ENCODE measurements at places on chromosomes 1 and 21.
A peak's percentile ranks its signal among the peaks of the same experiment; 100 is the strongest.

DNA sequence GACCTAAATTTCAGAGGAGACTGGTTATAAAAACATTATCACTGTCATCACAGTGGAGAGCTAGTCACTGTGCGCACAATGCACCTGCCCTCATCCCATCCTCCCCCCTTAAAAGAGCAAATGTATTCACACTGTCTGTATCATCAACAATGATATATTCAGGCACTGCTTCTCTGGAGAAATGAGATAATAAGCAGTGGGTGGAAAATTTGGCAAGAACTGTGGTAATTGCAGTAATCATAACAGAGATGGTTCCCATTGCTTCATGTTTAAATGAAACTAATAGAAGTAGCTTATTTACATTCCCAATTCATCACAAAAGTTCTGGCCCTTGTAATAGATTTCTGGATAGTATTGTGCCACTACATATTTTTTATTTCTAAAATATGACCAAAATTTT, 867.4 kb upstream of the ADGRL2 start:
- DNase-seq = no peak

DNA sequence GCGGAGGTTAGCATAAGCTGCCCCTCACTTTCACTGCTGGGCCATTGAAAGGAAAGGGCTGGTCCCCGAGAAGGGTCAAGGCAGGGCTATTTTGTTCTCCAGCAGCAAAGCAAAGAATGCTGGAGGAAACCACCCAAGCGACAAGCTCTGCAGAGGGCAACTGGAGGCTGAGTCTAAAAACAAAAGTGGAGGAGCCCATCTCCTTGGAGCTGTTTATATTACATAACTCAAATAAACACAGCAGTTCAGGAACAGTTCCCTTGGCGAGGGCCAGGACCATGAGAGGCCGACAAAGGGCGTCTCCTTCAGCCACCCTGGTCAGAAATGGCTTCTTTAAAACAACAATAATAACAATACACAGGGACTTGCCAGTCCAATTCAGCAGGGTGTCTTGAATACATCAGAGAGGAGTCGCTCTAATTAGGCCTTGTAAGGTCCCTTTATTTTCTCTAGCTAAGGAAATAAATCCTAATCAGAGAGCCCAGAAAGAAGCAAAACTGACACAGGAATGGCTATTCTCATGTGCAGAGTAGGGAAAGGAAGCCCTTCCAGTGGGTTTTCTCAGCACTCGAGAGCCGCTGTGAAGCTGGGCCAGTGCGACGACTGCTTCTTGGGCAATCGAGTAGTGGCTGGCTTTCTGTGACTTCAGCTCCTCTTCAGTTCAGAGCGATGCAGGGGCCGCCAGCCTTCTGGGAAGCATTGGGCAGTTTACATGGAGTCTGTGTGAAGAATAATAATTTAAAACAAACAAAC, 57.0 kb upstream of the TARBP1 start:
- DNase-seq = no peak

GRCh38 chr1:220748089-220748934, at the start of gene MTARC2:
TSS of gene MTARC2 (plus strand) at chr1:220748322. CDS start at chr1:220748532, 210 bp downstream.
- DNase-seq = peak; percentile 23

DNA sequence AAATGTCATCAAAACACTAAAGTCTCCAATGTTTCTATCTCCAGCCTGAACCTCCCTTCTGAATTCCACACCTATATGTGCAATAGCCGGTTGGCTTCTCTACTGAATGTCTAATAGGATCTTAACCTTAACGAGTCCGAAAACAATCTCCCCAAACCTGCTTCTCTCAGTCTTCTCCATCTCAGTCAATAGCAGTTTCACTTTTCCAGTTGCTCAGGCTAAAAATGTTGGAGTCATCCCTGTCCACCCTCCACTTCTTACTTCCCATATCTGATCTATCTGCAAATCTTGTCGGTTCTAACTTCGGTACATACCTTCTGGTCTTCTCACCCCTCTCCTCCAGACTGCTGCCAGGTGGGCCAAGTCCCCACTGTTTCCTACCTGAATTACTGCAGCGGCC, 25.5 kb upstream of the CITED4 start:
- DNase-seq = no peak

- no peak for DNase-seq
Measured at GRCh38 chr1:31064111-31064717, 1.3 kb downstream of the PUM1 start.

DNA sequence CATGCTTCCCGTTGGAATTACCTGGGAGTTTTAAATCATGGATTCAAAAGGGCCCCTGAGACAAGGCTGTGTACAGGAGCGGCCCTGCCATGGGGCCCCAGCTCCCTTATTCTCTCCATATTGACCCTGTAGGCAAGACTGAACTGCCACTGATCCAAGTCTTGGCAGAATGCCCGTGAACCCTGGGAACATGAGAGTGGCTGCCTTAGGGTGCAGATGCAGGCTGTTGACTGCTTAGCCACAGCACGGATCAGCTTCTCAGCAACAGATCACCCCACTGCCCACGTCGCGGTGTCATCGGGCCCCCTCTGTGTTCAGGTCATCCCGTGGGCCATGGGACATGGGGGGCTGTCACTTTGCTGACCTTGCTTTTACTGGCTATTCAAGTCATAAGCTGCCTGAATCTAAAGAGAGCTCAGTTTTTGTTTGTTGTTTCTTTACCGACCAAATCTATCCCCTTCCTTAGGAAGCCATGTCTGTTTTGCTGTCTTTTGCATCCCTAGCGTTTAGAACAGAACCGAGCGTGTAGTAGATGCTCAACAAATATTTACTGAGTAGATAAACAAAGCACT, 83.4 kb downstream of the MATN1 start:
- no peak for DNase-seq

DNA sequence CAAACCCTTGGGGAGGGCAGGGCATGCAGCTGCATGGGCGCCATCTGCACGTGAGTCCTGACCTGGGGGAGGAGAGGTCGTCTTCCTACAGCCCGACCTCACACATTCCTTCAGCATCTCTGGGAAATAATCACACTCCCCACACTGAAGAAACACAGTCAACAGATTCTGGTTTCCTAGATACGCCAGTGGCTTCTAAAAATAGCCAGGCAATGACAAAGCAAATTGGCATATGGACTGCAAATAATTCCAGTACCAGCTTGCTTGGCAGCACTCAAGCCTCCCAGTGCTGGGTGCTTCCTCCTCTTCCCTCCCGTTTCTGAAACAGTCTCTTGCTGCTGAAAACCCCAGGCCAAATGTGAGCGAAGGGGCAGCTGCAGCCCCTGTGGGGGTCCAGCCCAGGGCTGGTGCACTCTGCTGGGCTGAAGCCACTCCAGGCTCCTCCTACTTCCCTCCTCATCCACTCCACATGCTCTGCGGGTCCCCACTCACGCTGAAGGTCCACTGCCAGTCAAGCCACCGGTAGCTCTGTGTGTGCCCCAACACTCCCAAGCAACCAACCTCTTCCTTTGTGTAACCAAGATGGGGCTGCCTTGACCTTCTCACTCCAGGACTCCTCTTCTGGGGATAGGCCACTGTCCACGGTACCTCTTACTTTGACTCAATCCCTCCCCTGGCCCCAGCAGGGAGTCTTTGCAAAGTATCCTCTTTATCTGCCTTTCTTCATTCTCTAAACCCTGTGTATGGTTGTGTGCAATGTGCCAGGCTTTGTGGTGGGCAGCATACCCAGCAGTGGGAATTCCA, 69.0 kb downstream of the KCND3 start:
- DNase-seq = no peak

DNA sequence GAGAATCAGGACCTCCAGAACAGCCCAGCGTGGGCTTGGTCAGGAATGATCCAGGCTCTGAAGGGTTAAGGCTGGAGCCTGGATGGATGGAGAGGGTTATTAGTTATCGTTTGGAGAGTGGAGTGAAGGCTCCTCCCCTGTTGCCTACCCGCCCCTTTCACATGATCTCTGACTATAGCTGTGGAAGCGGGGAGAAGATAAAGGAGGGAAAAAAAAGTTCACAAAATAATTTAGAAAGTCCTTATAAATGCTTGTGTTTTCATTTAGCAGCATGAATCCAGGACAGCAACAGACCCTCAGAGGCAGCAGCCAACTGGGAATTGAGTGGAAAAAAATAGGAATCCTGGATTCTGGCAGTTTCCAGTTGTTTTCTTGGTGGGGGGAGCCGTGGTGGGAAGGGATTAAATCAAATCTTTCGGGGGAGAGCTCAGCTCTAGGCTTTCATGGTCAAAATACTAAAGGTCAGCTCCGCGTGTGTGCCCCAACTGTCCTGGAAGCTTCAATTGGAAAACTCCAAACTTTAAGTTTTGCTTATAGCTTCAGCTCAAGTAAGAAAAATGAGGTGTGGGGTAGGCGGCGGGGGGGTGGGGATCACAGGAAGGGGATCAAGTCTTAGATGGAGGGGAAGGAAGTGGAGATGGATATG, 595 bp upstream of the DDR2 start:
- DNase-seq = no peak

DNA sequence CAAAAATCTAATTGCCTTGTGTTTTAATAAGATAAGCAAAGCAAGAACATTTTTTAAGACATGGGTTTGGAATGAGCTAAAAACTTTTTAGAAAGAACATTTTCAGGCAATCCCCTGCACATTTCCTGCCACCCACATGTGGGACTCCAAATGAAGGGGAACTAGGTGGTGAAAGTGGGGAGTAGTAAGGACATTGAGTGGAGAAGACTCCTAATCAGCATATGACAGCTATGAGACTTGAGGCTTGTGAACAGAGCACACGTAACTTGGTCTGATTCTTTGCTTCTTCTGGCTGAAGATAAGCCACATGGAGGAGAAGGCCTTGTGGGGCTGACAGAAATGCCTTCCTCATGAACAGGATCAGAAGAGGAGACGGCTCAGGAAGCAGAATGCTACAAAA, 50.3 kb downstream of the FCER1A start:
- no peak for DNase-seq

- DNase-seq = no peak
Measured at GRCh38 chr1:183571678-183572268, 18.5 kb downstream of the NCF2 start.

GRCh38 chr1:223403184-223403815, 10.1 kb downstream of the CCDC185 start:
- DNase-seq = no peak

DNA sequence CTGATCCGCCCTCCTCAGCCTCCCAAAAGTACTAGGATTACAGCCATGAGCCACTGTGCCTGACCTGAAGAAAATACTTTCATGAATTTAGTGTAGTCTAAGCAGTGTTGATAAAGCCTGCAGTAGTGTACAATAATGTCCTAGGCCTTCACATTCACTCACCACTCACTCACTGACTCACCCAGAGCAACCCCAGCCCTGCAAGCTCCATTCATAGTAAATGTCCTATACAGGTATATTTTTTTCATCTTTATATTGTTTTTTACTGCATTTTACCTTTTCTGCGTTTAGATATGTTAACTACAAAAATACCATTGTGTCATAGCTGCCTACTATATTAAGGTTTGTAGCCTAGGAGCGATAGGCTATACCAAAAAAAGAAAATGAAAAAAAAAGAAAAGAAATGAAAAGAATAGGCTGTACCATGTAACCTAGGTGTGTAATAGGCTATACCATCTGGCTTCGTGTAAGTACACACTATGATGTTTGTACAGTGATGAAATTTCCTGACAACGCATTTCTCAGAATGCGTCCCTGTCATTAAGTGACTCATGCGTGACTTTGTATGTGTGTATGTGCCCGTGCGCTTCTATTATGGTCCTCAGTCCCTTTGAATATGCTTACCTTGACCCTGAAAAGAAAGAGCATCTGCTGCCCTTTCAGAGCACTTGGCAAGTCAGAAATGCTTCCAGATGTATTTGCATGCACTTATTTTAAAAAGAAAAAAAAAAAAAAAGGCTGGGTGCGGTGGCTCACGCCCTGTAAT, 9.2 kb upstream of the SLAMF8 start:
- DNase-seq = no peak

- peak; percentile 15 for DNase-seq
Measured at GRCh38 chr1:113192242-113192641, 119.2 kb downstream of the LRIG2 start.

GRCh38 chr1:99264201-99265021, at the start of gene PLPPR4:
TSS of gene PLPPR4 (plus strand) at chr1:99264492. CDS start at chr1:99264594, 102 bp downstream.
- DNase-seq = no peak

GRCh38 chr1:77847621-77848080, 40.8 kb upstream of the NEXN start:
- DNase-seq = no peak

- no peak for DNase-seq
Measured at GRCh38 chr1:87598429-87598828, 269.7 kb downstream of the LMO4 start.

GRCh38 chr1:8425150-8425780, 107.4 kb downstream of the SLC45A1 start:
- DNase-seq = no peak

GRCh38 chr1:62991152-62991551, 207.2 kb downstream of the ATG4C start:
- no peak for DNase-seq

DNA sequence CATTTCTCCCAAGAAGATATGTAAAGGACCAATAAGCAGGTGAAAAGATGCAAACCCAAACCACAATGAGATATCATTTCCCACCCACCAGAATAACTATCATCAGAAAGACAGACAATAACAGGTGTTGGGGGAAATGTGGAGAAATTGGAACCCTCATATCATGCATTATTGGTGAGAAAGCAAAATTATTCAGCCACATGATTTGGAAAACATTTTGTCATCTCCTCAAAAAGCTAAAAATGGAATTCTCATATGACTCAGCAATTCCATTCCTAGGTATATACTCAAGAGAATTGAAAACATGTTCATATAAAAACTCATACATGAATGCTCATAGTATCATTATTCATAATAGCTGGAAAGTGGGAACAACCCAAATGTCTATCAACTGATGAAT, 25.1 kb upstream of the RNF186 start:
- DNase-seq = no peak

DNA sequence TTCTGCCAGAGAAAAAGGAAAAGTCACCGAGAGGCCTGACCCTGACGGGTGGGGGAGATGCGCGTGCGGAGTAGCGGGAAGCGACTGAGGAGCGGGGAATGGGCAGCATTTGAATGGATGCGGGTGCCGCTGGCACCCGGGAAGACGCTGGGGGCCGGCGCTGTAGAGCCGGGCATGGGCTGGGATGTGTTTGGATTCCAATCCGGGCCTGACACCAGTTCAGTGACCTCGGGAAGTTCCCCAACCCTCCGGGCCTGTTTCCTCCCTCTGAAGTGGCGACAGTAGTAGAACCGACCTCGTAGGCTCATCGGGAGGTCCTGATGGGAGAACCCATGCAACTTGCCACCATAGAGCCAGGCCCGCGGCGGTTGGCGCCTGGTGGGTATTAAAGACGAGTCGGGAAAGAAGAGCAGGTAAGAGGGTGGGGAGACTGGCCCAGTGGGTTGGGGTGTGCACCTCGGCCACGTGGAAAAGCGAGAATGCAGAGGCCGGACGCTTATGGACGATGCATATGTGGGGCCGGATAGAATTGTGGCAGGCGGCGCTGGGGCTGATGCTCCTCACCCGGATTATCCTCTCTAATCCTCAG, 642 bp upstream of the SLC16A1 start:
- peak; percentile 52 for DNase-seq

DNA sequence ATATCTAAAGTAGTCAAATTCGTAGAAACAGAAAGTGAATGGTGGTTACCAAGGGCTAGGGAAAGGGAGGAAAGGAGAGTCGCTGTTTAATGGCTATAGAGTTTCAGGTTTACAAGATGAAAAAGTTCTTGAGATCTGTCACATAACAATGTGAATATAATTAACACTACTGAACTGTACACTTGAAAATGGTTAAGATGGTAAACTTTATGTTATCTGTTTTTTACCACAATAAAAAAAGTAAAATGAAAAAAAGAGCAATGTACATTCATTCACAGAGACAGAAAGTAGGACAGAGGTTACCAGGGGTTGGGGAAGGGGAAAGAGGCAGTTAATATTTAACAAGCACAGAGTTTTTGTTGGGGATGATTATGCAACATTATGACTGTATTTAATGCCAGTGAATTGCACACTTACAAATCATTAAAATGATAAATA, 53.3 kb upstream of the SEC16B start:
- no peak for DNase-seq

Measured in CD14-positive monocyte (primary cell).